ENCODE measurements at places on chromosomes 11 and 22.

- DNase-seq, result no peak
Measured at GRCh38 chr22:33747029-33747428, 173.2 kb downstream of the LARGE1 start.

DNA sequence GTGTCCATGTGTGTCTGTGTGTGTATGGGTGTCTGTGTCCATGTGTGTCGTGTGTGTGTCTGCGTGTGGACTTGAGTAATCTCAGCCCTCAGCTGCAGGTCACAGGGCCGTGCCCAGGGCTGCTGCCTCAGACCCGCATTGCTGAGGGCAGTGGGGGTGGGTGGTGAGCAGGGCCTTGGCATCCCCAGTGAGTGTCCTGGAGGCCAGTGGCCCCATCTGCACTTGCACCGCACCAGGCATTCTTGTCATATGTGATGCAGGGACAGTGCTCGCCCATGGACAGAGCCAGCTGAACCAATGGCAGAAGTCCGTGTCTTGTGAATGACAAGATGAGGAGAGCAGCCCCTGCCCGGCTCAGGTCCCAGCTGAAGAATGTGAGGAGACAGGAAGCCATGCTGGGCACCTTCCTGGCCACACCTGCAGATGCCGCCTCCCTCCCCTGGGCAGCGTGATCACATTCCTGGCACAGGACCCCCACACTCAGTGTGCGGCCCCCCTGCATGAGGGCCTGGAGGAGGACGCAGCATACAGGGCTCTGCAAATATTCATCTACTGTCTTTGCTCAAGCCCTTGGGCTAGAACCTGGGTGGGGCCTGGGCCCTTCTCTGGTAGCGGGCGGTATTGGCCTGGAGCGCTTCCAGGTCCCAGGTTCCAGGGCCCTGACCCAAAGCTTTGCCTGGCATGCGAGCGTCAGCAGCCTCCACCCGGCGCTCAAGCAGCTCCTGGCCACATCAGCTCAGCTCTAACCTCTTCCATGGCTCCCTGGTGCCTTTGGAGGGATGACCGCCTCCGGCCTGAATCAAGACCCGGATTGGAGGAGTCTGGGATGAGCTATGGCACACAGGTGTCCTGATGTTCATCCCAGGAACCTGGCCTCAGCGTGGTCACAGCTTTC, 3.9 kb downstream of the ALDH3B2 start:
- no peak for DNase-seq

- no peak for DNase-seq
Measured at GRCh38 chr22:29336751-29337490, 21.4 kb upstream of the RASL10A start.

DNA sequence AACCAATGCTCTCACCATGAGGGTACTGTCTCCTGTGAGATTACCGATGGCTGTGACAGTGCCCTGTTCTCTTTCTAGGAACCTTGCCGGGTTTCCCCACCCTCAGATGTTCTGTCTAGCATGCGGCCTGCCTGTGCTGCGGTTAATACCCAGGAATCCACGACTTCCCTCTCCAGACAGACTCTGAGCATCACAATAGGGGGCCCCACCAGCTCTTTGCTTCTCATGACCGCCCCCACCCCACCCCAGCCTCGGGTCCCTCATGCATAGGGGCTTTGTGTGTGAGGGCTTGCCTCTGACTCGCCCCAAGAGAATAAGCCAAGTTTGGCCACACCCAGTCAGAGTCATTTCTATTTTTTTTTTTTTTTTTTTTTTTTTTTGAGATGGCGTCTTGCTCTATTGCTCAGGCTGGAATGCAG, 10.3 kb downstream of the PARVG start:
- peak; percentile 28 for DNase-seq

DNA sequence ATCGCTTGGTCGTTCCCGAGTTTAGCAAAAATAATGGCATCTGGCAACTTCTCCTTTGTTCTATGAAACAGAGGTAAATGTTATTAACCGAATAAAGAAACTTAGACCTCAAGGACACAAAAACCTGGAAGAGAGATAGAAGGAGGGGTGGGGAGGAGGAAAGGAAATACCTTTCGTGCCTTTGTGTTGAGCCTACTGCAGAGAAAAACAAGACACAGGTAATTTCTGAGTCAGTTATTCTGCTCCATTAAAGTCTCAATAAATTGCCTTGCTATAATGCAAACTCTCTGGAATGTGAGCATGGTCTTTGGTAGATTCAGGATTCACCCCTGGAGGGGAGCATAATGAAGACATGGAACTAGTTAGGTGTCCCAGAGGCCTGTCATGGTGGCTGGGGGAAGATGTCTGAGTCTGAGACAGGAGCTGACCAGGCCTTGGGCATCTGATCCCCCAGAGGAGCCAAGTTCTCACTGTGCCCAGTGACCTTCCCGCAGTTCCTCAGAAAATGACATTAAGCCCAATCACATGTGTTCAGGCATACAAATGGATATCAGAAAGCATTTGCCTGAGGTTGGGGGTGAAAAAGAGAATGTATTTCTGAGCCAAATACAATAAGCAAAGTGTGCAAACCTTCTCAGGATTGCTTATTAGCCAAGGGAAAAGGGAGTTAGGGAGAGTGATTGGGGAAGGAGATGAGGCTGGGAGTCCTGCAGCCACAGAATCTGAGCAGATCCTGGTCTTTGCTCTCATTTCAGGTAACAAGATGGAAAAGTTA, 72.6 kb upstream of the CADM1 start:
- DNase-seq, result no peak
